Heart right ventricle (tissue), 16 donors: ENCODE measurements at places on chromosomes 1 and 21. TPM values are rescaled to one million over a fixed set of nuclear protein-coding genes. Genes with fewer than 3 reads are reported as not detected.
A peak's percentile ranks its signal among the peaks of the same experiment; 100 is the strongest.

CFHR2 gene
- total RNA-seq = not detected

NCF2 gene
- total RNA-seq = 5.9 TPM

RAVER2 gene
- total RNA-seq = 22.2 TPM

DNA sequence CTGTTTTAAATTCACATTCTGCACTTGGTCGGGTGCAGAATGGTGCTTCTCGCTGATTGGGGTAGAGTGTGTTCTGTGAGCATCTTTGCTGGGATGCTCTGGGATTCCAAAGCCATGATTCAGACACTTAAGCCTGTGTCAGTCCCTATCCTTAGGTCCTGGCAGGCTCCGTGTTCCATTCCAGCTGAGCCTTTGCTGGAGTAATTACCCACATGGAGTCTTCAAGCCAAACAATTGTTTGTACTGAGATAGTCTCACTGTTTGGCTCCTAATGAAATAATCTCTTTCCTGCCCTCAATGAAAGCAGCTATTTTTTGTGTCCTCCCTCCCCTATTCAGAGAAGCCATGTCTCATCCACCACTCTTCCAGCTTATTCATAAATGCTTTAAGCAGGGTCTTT is 18.7 kb downstream of the SMAP2 start:
- no peak for DNase-seq

- DNase-seq = peak; percentile 57
Observed at GRCh38 chr1:160665330-160666078, 18.7 kb upstream of the SLAMF1 start.

KLHDC8A gene
- total RNA-seq = 0.16 TPM

GRCh38 chr1:79293611-79294010 is 287.1 kb upstream of the ADGRL4 start:
- no peak for DNase-seq

- DNase-seq = no peak
Observed at GRCh38 chr21:46452710-46453109, 6.0 kb upstream of the DIP2A start.

DNA sequence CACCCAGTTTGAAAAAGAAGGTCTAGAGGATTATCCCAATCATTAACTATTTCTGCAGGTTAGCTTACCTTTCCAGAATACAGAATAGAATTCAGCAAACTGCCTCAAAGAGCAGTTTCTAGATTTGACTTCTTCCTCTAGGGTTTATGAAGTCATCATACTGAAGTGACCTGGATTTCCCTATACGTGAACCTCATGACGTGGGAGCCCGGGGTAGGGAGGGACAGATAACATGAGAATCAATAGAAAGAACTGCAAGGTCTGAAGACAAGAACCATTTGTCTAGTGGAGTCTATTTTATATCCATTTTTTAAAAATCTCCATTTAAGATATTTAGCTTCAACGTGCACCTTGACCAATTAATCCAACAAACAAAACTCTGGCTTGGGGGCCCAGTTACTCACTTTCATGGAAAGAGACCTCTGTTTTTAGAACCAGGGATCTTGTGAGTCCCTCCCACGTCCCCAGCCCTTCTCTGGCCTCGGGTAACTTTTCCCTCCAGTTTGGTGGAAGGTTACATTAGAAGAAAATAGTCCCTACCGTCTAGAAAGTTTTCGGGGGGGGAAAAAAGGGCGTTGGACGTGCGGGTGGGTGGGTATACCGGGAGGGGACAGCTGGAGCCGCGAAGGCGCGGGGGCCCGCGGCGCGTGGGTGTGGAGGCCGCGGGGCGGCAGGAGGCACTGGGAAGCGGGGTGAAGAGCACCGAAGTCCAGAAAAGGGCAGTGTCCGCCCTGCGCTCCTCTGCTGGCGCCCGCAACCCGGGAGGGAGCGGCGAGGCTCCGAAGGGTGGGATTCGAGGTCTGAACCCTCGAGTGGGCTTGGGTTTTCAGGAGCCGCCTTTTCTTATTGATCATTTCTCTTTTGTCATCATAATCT is 13.8 kb upstream of the POGZ start:
- peak; percentile 62 for DNase-seq

- no peak for DNase-seq
Observed at GRCh38 chr1:95021119-95021518, 51.6 kb downstream of the ALG14 start.

DNA sequence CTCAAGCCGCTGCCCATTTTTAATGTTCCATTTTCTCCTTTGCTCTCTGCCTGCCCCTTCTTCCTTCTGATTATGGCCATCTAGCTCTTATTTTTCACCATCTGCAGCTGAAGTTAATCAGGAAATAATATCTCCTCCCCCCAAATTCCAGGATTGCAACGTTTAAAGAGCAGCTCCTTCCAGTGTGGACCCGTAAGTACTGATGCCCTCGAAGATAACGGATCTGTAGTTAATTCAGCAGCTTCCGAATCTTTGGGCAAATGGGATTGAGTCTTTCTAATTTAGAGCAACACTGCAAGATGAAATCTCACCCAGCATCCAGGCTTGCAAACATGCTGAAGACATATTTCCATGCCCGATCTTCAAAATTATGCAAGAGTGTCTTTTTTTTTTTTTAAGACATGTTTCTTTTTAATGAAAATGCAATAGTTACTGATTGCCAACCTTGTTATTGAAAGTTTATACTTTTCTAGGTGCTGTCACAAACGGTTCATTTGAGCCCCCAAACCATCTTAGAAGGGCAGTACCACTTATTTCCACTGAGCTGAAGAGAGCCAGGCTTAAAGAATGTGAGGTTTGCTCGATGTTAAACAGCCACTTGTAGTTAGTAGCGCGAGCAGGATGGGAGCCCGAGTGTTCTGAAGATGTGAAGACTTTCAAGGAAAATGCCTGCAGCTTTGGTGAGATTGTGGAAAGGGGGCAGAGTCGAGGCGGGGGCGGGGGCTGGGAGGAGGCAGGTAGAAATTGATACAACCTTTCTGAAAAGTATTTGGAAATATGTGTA is 10.9 kb upstream of the RCAN3 start:
- no peak for DNase-seq

GRCh38 chr1:246122071-246122470 is 385.0 kb downstream of the SMYD3 start:
- no peak for DNase-seq

- DNase-seq = peak; percentile 63
Observed at GRCh38 chr1:32334864-32335534, 1.0 kb downstream of the MARCKSL1 start.

TTC34 gene
- total RNA-seq = 0.32 TPM

POU3F1 gene
- not detected for total RNA-seq

- no peak for DNase-seq
Observed at GRCh38 chr1:7687411-7687810, 83.7 kb upstream of the VAMP3 start.

APCS gene
- total RNA-seq = not detected

SPRR3 gene
- total RNA-seq = not detected

DNA sequence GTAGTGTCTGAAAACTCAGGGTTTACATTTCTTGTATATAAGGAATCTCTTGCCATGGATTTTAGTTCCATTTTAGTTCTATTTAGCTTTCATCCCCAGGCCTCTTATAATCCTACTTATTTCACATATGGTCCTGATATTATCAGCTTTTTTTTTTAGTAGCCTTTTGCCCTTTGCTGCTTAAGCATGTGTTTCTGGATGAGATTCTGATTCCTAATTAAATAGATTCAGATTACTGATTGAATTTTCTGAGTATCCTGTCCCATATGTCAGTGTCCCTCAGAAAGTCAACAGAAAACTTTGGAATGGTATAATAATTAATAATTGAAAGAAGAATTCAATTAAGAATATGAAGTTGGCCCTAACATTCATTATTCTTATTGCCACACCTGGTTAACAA is 134.7 kb upstream of the HOOK1 start:
- DNase-seq = no peak

GRCh38 chr1:204684206-204684570 is 1.4 kb downstream of the LRRN2 start:
- no peak for DNase-seq

- DNase-seq = peak; percentile 13
Observed at GRCh38 chr1:172452536-172453152, 8.8 kb upstream of the PIGC start.

DNA sequence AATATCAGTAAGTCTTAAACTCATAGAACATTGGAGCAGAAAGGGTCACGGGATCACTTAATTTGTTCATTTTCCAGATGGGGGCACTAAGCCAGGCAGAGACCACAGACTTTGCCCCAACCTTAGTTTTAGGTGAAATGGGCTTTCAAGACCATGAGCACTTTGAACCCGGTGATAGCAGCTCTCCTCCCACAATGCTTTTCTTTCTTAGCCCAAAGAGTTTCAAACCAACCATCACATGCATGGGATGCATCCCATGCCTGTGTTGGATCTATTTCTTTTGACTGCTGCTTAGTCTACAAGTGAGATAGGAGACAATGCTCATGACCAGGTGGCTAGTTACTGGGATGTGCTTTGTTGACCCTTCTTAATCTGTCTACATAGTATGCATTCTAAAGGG is 240.6 kb downstream of the NUF2 start:
- no peak for DNase-seq

HES2 gene
- total RNA-seq = not detected

MTMR11 gene
- 2.3 TPM for total RNA-seq

SMIM1 gene
- total RNA-seq = 11.0 TPM

UTS2 gene
- not detected for total RNA-seq

DNA sequence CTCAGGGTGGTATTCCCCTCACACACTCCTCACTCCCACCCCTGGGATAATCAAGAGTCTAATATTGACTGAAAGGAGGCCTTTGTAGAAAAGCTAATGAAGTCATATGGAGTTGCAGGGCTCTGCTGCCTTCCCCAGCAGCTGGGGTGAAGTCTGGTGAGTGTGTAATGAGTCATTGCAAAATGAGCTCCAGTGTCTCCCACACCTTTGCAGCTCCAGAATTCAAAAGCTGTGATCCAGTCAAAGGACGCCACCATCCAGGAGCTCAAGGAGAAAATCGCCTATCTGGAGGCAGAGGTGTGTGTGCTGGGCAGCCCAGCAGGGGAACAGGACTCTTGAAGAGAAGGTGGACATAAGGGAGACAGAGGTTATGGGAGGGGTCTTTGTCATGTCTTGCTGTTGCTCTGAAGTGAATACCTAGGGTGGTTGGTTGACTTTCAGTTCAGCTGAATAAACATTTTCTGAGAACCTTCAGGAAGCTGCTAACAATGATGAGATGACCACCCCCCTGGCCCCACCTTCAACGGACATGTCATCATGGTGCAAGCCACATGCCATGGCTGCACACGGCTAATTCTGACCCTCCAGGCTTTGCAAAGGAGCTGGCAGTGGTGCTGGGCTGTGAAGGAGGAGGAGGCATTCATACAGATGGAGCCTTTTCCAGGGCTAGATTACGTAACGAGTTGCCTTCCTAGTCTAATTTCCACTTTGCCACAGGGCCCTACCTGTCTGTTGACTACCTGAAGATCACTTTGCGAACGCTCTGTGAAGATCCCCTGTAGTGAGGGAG is 32.2 kb upstream of the SNX27 start:
- no peak for DNase-seq

WDR3 gene
- 10.2 TPM for total RNA-seq

DNA sequence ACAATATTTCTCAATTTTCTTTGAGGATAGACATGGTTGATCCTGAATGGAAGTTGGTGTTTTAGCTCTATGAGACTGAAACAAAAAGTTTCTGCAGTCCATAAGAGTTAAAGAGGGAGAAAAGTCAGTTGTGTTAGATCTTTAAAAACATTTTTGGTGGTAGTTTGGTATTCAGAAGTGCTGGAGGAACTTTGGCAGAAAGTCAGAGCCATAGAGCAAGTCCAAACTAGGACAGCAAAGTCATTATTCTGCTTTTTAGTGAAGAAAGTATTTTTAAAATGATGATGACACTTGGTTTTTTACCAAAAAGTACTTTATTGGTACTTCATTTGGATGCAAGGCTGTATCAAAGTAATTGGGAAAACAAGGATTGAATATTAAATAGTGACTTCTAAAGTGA is 41.8 kb downstream of the FNBP1L start:
- DNase-seq = no peak

DNA sequence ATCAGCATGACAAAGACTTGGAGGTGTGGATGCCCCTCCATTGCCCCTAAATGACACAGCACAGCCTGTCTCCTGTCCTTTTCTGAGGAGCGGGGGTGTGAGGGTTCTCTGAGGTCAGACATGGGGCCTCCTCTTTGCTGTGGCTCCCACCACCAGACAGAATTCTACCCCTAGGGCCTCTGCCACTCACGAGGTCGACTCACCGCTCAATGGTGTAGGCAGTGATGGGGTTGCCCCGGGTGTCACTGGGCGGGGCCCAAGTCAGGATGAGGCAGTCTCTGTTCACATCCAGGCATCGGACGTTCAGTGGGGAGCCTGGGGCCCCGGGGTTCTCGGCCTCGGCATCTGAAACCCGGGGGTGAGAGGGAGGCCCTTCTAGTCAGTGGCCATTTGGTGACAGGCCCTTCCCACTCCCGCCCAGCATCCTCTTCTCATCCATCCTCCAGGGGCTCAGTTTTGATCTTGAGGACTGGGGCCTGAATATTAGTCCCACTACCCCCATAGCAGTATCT is 19.9 kb downstream of the MYOM3 start:
- no peak for DNase-seq

- DNase-seq = peak; percentile 68
Observed at GRCh38 chr1:204041232-204041767, 31.6 kb upstream of the SOX13 start.

DNA sequence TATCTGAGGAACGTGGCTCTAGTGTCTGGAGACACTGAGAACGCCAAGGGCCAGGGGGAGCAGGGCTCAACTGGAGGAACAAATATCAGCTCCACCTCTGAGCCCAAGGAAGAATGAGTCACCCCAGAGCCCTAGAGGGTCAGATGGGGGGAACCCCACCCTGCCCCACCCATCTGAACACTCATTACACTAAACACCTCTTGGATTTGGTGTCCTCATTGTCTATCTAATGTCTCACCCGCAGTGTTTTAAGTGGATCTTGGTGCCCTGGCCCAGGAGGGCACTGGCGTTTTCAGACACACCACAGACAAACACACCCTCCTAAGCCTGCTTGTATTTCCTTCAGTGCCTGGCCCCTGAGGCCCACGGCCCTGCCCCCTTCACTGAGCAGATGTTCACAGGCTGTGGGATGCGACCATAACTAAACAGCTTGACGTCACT is 2.2 kb upstream of the FALEC start:
- DNase-seq = no peak

- no peak for DNase-seq
Observed at GRCh38 chr21:26107429-26107828, 63.1 kb downstream of the APP start.

SLC2A5 gene
- 3.4 TPM for total RNA-seq

DNA sequence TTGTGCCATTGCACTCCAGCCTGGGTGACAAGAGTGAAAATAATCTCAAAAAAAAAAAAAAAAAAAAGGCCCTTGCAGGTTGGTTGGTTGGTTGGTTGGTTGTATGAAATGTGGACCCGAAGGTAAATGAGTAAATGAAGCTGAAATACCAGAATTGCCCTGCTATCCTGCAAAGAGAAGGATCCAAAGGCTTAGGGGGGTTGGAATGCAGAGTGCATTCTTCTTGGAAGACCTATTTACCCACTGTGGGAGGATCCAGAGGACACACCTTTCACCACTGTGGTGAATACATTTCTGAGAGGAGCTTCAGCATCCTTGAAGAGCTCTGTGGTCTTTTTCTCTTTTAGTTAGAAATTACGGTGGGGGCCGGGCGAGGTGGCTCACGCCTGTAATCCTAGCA is 28.7 kb upstream of the EIF4G3 start:
- no peak for DNase-seq
